ENCODE measurements at places on chromosomes 16 and 17.

GRCh38 chr17:29219378-29220047, 27.1 kb upstream of the CRYBA1 start:
- DNase-seq: peak; percentile 89

DNA sequence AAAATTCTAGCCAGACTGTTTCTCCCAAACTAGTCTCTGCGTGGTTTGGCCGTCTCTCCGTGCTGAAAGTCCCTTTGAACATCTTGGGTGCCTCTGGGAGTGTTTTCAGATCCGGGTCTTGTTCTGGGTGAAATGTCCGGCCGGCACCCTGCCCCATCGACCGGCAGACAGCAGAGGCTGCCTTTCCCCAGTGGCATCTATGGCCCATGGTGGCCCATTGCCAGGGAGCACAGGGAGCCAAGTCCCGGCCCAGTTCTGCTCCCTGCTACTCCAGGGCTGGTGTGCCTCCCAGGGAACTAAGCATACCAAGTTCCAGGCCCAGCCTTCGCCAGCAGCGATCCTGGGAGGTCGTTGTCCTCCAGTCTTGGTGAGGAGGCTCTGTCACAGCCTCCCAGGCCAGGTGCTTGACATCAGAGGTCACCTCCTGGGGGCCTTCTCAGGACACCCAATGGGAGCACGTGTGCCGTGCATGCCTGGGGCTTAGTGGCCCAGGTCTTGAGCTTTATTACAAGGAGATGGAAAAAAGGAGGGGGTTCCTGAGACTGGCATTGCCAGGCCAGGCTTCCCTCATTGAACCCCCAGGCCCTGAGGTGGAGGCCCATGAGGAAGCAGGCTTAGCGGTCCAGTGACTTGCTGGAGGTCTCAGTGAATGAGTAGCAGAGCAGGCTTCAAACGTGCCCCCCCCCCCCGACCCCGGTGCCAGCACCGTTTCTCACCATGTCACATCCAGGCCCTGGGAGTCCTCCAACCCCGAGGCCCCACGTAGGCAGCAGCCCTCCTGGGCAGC, 54.0 kb downstream of the PGS1 start:
- DNase-seq: no peak

DNA sequence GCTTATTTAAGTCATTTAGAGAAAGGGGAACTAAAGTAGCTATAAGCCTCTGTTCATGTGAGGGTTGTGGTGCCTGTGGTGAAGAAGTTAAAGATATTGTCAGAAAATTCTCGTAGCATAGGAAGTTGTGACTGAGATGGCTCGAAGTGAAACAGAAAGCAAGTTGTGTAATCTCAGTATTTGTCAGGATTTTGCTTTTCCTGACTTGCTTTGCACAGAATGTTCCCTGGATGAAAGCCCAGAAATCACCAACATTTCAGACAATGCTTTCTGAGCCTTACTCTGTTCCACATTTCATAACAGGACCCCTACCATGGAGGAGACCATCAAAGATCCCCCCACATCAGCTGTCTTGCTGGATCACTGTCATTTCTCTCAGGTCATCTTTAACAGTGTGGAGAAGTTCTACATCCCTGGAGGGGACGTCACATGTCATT, 10.6 kb downstream of the CALCOCO2 start:
- DNase-seq: peak; percentile 82

DNA sequence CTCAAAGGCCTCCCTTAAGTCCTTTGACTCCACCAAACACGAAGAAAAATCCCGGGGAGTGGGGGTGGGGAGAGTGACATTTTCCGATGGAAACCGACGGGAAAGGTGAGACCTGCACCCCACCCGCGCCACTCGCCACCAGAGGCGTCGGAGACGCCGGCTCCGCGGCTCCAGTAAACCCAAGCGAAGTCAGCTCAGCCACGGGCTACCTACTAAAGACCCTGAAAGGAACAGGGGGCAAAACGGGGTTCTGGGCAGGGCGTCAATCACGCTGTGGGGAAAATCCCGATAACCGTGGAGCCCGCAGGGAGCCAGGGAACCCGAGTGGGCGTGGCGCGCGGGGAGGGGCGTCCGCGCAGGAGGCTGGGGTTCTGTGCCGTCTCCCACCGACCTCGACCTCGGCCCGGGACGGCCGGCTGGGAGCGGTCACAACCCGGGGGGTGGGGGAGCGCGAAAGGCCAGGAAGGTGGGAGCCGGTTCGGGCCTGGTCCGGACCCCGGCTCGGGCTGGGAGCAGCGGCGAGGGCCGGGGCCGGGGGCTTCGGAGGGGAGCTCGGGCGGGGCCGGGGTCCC, 565 bp downstream of the WDR45B start:
- no peak for DNase-seq

DNA sequence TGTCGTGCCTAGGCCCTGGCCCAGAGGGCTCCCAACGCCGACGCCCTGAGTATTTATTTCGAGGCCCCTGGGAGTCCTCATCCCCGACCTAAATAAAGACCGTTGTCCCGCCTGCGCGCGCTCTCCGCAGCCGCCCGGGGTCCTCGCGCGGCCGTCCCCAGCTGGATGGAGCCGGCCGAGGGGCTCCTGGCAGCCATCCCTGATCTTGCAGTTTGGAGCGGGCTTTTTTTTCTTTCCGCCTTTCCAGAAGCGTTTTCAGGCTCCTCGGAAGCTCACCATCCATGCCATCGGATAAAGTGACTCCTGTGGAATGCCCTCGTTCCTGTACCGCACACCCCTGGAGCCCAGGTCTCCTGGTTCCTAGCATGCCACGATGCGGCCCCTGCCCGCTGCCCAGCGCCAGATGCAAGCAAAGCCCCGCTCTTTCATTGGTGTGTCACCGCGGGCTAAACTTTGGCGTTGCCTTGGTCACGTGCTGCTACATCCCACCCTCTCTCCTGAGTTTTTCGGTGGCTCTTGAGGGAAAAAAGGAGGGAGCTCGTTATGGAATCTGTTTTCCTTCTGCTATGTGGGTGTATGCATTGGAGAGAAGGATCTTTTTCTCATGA, 716 bp downstream of the TMEM94 start:
- DNase-seq: peak; percentile 54

GRCh38 chr16:5062790-5063765, 2.7 kb downstream of the C16orf89 start:
- DNase-seq: no peak

GRCh38 chr17:74237321-74237720, 23.9 kb downstream of the TTYH2 start:
- no peak for DNase-seq

- peak; percentile 37 for DNase-seq
These were observed 58.7 kb downstream of the EFCAB5 start for GRCh38 chr17:30000001-30000754.

- DNase-seq: no peak
These were observed 219.0 kb downstream of the UTP18 start for GRCh38 chr17:51479303-51479702.

DNA sequence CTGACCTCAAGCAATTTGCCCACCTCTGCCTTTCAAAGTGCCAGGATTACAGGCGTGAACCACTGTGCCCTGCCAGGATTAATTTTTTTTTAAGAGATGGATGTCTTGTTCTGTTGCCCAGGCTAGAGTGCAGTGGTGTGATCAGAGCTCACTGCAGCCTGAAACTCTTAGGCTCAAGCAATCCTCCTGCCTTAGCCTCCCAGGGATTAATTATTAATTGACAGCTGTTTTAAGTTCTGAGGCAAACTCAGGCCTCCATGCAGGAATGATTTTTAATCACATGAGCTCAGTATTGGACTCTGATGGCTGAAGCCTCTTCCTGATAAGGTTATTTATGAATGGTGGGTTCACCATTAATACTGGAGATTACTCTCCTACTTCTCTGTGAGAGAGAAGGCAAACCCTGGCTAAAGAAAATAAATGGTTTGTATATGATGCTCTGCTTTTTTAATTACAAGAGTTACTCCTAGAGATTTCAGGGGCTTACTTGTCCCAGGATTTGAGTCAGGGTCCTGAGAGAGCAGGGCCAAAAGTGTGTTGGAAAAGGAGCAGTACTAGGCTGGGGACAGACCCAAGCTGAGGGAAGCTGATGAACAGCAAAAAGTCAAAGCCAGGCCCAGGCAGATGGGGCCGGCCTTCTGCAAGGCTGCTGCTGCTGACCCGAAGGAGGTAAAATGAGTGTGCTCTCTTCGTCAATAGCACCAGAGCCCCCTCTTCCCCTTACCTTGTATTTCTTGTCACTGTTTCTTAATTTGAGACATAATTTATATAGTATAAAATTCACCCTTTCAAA, 56.9 kb upstream of the HAS3 start:
- no peak for DNase-seq

DNA sequence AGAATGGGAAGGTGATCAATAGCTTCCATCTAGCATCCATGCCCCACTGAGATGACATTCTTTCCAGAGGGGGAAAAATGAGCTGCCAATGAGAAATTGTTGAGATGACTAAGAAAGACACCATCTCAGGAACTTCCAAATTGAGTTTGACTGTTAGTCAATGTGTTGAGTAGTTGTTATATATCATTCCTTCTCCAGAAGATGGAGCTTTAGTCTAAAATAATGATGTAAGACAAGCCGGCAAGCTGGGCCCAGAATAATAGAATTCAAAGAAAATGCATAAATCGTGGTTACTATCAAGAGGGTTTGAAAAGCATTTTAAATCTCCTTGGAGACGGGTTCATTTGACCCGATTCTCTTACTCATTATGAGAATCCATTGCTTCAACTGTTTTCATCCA, 71.0 kb upstream of the ATF7IP2 start:
- peak; percentile 8 for DNase-seq

- DNase-seq: no peak
These were observed 68.7 kb downstream of the N4BP1 start for GRCh38 chr16:48541108-48541786.

GRCh38 chr17:81468111-81468769, 44.4 kb downstream of the ACTG1 start:
- DNase-seq: no peak

GRCh38 chr17:9057310-9057709, 36.0 kb downstream of the NTN1 start:
- DNase-seq: no peak

- DNase-seq: no peak
These were observed 22.9 kb downstream of the ZC3H7A start for GRCh38 chr16:11774065-11774626.

GRCh38 chr17:63821804-63822203, 5.4 kb upstream of the PSMC5 start:
- no peak for DNase-seq

- DNase-seq: no peak
These were observed 52.1 kb upstream of the FOXF1 start for GRCh38 chr16:86458149-86458777.

Measured in fibroblast of the aortic adventitia (primary cell).